ENCODE measurements at places on chromosomes 2 and 18.

DNA sequence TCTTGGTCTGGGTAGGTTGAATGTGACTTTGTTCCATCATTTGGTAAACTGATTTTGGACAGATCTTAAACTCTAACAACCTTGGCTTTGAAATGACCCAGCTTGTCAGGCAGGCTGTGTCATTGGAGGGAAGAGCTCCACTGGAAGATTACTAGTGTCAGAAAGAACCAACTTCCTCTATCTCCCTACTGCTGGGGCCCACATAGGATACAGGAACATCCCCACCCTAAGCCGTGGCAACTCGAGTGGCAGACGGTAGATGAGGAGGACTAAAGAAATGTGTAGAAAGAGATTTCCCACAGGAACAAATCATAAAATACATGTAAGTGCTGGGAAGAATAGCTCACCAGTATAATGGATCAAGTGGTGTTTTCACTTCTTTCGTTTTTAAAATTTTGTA lies 4.3 kb upstream of the G6PC2 start:
- DNase-seq: no peak

- DNase-seq: no peak
Observed at GRCh38 chr2:133504566-133505505, 63.4 kb downstream of the NCKAP5 start.

DNA sequence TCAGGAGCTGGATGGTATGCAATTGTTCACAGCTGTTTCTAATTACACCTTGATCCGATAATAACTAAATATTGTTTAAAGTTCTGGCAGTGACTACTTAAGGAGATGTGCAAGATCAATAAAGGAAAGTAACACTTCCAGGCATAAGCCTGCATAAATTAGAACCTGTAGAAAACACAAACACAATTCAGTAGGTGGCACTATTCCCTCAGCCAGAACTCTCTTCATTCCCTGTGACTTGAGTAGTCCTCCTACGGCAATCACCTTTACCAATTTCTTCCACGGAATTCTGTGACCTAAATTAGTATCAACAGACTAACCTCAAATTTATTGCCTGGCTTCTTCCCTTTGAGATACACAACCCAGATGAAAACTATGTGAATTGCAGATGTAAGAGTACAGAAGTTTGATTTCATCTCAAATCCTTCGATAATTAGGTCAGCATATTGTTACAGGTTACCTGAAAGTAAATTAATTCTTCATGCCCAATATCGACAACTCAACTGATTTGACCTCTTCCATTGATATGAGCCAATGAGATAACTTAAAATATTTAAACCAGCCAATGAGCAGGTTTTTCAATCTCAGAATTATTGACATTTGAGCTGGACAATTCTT lies 137.8 kb downstream of the PID1 start:
- DNase-seq: no peak

GRCh38 chr2:189116979-189117378 lies 62.6 kb downstream of the COL5A2 start:
- no peak for DNase-seq

- no peak for DNase-seq
Observed at GRCh38 chr2:18119883-18120282, 241.4 kb downstream of the KCNS3 start.
